Kasumi-1 (cell line): ENCODE measurements at places on chromosomes 13 and 19.

GRCh38 chr19:42309686-42310085 is 3.4 kb upstream of the TMEM145 start:
- no peak for DNase-seq

- no peak for DNase-seq
These were observed 70.7 kb upstream of the ZNF30 start for GRCh38 chr19:34856052-34856451.

DNA sequence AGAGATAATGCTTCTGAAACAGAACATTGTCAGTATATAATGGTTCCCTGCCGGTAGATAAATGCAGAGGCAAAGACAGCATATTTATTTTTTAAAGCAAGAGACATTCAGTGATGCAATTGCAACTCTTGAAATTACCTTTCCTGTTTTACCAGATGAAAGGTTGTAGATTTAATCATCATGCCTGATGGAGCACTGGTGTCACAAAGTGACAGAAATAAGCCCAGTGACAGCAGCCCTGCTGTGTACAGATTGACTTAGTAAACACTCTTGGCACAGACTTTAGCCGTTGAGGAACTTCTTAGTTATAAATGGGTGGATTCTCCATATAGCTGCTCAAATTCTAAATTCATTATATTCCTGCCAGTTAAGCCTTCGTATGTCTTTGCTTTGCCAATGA is 172.5 kb downstream of the ITGBL1 start:
- no peak for DNase-seq

DNA sequence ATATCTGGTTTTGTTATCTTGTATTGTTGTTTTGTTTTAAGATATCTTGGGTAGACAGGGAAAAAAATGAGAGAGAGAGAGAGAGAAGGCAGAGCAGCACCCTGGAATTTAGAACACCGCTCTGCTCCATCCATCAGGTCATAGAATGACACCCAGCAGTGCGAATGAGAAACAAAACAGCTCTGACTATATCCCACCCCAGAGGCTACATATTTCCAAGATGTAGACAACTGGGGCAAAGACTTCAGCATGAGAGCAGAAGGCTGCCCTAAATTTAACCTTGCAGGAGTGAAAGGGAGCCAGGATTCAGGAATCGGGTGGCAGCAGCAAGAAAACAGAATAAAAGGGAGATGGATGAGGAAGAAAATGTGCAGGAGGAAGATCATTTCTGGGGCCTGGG is 46.5 kb downstream of the TNFSF13B start:
- no peak for DNase-seq

DNA sequence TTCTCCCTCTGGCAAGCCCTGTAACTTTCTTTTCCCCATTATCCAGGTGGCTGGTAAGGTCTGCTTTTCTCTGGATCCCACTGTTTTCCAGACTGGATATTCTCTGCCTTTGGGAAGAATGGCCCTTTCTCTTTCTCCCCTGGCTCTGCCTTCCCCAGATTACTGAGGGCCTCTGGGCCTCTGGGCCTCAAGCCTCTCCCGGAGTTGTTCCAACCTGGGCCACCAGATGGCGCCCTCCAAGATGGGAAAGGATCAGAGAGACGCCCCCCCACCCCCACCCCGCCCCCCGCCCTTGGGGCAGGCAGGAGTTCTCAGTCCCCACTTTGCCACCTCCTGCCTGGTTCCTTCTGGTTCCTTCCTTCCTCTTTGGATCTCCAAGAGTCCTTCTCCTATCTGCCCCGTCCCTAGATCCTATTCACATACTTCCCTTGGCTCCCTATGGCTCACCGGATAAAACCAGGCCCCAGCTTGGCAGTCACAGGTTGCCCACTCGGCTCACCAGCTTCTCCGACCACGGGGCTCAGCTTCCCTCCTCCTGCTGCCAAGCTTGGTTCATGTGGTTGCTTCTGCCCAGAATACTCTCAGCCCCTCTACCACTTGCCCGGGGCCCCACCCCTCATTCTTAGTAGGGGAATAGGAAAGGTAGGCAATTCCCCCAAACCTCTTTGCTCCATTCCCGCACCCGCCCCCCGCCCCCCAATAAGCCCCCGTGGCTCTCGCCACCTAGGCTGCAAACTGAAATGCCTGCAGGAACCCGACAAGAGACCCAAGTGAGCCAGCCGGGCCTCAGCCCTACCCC is 13.1 kb downstream of the EPS8L1 start:
- DNase-seq, result peak; percentile 50

DNA sequence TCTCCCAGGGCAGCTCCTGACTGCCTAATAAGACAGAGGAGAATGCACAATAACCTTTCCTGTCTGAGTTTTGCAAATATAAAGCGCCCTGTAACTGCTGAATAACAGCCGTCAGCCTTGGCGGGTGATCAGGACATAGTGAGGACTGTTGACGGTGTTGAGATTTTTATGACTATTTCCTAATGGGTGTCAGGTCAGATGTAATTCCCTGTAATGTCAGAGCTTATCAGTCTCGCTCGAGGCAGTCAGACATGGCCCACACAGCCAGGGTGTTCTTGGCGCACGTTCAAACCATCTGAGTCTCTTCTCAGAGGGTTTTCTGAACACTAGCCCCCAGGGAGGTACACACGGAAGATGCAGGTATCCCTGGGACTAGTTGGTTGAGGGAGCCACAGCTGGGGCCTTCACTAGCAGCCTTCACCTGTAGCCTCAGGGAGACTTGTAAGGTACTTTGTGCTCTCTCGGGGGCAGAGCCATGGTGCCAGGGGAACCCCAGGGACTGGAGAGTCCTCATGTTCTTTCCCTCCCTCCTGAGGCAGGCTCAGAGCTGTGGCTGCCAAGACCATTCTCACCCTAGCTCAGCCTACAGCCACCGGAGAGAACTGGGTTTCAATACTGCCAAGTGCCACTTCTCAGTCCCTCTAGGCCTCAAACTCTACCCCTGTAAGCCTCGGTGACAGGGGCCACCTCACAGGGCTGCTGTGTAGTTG is 213.1 kb downstream of the UQCRFS1 start:
- DNase-seq, result no peak

GRCh38 chr13:84655677-84656076 is 773.4 kb upstream of the SLITRK1 start:
- DNase-seq, result peak; percentile 65

GRCh38 chr19:55461974-55462626 is 658 bp upstream of the ISOC2 start:
- peak; percentile 12 for DNase-seq

DNA sequence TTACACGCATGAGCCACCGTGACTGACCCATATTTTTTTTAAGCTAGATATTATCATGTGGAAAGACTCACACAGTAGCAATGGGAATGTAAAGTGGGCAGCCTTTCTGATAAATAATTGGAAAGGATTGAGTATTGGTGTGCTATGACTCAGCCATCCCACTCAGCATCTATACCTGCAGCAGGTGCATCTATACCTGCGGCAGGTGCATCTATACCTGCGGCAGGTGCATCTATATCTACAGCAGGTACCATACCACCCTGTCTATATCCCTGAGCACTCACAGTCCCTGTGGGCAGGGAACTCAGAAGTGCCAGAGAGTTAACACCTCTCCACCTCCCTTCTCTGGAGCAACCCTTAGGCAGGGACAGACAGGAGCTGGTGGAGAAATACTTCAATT is 5.2 kb upstream of the LRRC8E start:
- DNase-seq, result no peak

DNA sequence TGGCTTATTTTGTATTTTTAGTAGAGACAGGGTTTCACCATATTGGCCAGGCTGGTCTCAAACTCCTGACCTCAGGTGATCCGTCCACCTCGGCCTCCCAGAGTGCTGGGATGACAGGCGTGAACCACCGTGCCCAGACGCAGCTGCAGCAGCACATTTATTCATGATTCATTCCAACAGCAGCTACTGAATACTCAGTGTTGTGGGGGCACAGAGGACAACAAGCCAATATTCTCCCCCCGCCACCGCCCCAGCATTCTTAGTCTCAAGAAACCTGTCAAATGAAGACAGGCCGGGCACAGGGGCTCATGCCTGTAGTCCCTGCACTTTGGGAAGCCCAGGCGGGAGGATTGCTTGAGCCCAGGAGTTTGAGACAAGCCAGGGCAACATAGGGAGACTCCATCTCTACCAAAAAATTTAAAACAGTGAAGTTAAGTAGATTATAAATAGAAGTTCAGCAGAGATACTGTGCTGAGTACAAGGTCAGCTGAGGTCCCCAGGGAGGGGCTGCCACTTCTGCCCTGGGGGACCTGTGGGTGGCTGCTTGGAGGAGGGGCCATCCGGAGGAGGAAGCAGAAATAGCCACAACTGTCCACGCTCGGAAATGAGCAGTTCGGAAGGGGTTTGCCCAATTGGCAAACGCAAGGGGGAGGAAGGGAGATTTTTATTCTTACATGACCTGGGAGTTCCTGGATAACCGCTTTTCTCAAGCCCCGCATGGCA is 4.3 kb downstream of the DOT1L start:
- DNase-seq, result peak; percentile 88

GRCh38 chr13:87198371-87198770 is 472.8 kb upstream of the SLITRK5 start:
- DNase-seq, result no peak

- DNase-seq, result no peak
These were observed 857 bp downstream of the POU2F2 start for GRCh38 chr19:42131149-42132029.

DNA sequence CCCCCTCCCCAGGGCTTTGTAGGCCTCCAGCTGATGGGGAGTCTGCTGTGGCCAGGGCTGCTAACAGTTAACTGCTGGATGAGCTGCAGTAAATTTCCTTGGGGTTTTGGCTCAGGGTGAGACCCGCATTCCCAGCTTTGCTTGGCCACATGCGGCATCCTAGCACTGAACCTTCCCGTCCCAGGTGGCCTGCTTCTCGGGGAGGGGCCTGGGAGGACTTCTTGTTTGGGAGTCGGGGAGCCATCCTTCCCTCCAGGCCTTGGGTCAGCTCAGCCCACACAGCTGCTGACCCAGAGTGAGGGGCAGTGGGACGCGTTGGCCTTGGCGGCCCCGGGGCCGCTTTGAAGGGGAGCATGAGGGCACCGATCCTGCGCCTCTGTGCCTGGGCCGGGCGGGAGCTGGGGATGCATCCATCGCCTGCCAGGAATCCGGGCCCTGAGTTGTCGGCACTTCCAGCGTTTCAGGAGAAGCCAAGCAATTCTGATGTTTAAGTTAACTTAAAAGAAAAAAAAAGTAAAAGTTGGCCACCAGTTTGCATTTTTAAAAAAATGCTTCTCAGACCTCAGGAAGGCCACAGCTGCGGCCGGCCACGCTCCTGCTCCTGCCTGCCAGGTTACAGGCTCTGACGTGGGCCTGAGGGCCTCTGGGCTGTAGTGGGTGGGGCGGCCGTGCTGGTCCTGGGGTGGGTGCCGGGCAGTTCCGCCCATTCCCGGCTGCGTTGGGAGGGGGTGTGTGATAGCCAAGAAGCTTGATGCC is 27.7 kb downstream of the CRTC1 start:
- DNase-seq, result no peak

GRCh38 chr19:37817180-37817981 is 38.0 kb upstream of the ZNF573 start:
- no peak for DNase-seq

DNA sequence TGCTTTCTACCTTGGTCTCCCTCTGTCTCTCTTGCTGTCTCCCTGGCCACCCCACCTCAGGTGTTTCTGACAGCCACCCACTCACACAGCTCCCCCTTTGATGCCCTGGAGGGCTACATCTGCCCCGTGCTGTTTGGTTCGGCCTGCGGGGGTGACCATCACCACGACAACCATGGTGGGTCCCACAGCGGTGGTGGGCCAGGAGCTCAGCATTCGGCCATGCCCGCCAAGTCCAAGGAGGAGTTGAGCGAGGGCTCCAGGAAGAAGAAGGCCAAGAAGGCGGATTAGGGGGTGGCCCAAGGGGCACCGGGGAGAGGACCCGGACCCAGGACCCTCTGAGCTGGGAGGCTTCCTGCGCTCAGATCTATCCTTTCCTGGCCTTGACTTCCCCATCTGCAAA is 27.1 kb downstream of the TMEM38A start:
- no peak for DNase-seq

GRCh38 chr13:93343097-93343496 is 116.5 kb downstream of the GPC6 start:
- no peak for DNase-seq

DNA sequence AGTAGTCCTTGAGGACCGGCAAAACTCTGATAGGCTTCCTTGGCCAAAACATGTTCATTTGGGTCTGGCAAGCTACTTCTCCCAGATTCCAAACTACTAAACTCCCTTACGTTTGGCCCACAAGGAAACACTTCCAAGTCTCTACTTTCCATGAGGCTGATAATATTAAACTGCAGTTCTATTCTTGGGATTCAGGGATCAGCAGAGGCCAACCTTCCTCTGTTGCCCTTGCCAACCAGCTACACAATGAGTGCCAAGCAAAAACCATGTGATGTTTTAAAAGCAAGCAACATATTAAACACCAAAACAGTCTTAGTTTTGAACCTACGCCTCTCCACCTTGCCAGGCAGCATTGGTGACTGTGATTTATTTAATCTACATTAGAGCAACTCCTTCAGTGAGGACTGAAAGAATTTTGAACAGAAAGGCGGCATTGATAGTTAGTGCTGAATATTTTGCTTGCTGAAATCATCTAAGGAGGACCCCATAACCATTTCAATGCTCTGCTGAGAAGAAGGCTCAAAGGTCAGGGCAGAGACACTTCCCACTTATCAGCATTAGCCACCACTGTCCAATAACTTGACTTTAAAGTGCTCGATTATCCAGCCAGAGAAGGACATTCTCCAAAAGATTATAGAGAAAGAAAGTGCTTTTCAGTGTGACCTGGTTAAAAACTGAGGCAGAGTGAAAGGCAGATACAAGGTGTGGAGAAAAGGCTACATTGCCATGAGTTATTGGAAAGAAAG is 287.1 kb downstream of the TBC1D4 start:
- no peak for DNase-seq

GRCh38 chr19:29965492-29965891 is 23.5 kb downstream of the URI1 start:
- DNase-seq, result no peak

- no peak for DNase-seq
These were observed 276.3 kb upstream of the PCDH9 start for GRCh38 chr13:67506407-67506806.

DNA sequence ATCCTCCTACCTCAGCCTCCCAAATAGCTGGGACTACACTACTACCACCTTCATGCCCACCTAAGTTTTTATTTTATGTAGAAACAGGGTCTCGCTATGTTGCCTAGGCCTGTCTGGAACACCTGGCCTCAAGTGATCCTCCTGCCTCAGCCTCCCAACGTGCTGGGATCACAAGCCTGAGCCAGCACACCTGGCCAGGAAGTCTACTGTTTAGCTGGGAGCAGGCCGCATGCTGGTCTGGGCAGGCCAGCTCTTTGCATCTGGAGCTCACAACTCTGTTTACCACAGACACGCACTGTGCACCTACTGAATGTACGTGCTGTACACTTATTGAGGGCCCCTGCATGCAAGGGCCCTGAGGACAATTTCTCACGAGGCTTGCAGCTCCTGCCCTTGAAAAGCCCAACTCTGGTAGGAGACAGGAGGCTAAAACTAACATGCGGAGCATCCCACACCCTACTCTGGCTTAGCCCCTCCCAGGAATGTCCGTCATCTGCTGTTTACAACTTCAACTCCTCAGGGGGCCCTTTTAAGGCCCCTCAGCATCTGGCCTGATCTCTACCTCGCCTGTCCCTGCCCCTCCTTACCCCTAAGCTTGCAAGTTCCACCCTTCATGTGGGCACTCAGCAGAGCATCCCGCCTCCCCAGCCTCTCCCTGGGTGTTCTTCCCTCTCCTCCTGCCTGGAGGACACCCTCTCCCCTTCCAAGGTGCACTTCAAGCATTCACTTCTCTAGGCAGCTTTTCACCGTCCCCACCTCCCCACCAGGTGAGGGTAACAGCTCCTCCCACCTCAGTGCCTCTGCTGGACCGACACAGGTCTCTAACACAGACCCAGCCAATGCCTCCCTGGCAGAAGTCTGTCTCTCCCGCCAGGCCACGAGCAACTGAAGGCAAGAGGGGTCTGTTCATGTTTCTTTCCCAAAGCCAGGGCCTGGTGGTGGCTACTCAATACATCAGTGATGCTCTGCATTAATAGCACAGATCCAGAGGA is 114.2 kb upstream of the UQCRFS1 start:
- no peak for DNase-seq
